ENCODE measurements at places on chromosomes 12 and 14.

DNA sequence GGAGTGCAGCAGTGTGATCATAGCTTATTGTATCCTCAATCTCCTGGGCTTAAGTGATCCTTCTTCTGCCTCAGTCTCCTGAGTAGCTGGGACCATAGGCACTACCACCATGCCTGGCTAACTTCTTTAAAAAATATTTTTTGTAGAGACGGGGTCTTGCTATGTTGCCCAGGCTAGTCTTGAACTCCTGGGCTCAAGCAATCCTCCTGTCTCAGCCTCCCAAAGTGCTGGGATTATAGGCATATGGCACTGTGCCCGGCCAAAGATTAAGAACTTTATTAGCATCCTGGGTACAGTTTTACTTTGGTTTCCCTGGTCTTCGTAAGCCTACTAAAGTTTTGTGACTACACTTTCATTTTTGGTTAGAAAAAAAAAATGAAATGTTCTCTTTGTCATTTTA, 84.4 kb downstream of the ACADS start:
- DNase-seq, result no peak

DNA sequence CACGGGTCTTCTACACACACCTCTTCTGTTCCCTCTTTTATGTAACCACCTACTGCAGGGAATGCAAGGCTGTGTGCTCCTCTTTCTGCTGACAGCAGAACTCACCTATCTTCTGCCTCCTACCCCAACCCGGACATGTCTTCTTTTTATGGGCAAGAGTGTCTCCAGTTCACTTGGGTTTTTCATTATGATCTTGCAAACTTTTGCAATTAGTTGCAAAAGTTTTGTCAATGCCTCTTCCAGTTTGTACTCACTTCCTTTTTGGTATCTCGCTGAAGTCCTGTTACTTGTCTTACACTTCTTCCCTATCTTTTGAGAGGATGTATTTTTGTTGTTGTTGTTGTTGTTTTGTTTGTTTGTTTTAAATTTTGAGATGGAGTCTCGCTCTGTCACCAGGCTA, 50.6 kb downstream of the DRAM1 start:
- DNase-seq, result no peak

GRCh38 chr12:22792138-22792537, 167.2 kb downstream of the ETNK1 start:
- DNase-seq, result no peak

GRCh38 chr14:71582705-71583104, 349.5 kb upstream of the RGS6 start:
- no peak for DNase-seq

- no peak for DNase-seq
Observed at GRCh38 chr12:108371801-108372344, 32.8 kb upstream of the CMKLR1 start.

- DNase-seq, result peak; percentile 79
Observed at GRCh38 chr14:23379366-23380196, 2.7 kb downstream of the CMTM5 start.

GRCh38 chr14:86774916-86775315, 1218.1 kb downstream of the GALC start:
- no peak for DNase-seq

- no peak for DNase-seq
Observed at GRCh38 chr12:115758183-115758582, 519.3 kb downstream of the MED13L start.

GRCh38 chr14:79549515-79549914, 661.8 kb downstream of the DIO2 start:
- DNase-seq, result no peak

GRCh38 chr12:29726741-29727348, 56.9 kb downstream of the TMTC1 start:
- no peak for DNase-seq

- no peak for DNase-seq
Observed at GRCh38 chr12:103705927-103706326, 118.9 kb downstream of the STAB2 start.

DNA sequence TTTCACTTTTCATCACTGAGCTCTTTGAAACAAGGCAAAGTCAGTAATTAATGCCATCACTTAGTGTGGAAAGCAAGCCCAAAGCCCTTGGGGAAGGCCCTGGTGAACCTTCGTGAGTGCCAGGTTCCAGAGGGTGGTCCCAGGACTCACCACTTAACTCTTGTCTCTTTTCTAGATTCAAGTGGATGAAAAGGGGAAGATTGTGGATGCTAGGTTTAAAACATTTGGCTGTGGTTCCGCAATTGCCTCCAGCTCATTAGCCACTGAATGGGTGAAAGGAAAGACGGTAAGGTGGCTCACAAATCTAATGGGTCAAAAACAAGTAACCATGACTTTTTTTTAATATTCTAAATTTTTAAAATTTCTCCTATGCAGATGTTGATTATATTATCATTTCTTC, 2.8 kb downstream of the ISCU start:
- no peak for DNase-seq

DNA sequence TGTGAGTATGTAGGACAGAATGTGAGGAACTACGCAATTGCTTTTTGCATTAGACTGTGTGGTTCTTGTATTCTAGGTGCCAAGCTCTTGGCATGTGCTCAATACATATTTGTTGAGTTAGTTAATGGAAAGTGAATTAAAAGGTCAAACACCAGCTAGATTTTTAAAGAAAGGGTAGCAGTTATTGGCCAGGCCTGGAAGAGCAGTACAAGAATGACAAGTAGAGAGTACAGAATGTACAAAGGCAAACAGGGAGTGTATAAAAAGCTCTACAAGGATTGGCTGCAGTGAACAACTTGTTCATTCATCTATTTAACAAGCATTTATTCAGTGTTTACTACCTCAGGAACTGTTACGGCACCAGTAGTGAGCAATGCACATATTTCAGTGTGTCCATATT, 854.0 kb upstream of the SEL1L start:
- DNase-seq, result no peak
